ENCODE measurements at places on chromosomes 16 and 17.

GRCh38 chr16:57147381-57148221, 38.2 kb downstream of the PSME3IP1 start:
- peak overlapping the region; percentile 72 for H3K27ac ChIP-seq
- H3K36me3 ChIP-seq = peaks cover 14% of the 10 kb centered on the region
- H3K27me3 ChIP-seq = no peaks in the 10 kb centered on the region
- no peak overlapping the region for H3K4me3 ChIP-seq
- peaks cover 75% of the 10 kb centered on the region for H3K4me1 ChIP-seq

DNA sequence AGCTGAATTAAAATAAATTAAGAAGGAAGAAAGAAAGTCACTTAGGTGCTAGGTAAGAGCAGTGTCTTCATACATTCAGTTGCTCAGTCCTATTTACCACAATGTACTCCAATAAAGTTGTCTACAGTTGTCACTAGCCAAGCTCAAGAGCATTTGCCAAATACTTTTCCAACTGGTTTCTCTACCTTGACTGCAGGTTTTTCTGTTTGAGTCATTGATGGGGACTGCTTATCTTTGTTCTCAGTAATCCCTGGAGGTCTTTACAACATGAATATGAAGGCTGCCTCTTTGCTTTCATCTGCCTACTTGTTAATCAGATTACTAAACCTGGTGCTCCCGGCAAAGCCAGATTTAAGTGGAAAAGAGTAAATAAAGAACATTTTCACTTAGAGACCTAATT, 64.6 kb upstream of the CLEC18B start:
- H3K4me1 ChIP-seq = no peaks in the 10 kb centered on the region
- no peaks in the 10 kb centered on the region for H3K27me3 ChIP-seq

GRCh38 chr16:1613211-1613622, 1.1 kb downstream of the CRAMP1 start:
- H3K27ac ChIP-seq = no peak overlapping the region
- no peaks in the 10 kb centered on the region for H3K27me3 ChIP-seq
- peaks cover 13% of the 10 kb centered on the region for H3K36me3 ChIP-seq
- no peak for DNase-seq

GRCh38 chr16:549544-550263, 10.5 kb upstream of the PRR35 start:
- DNase-seq = no peak
- no peaks in the 10 kb centered on the region for H3K4me1 ChIP-seq
- H3K36me3 ChIP-seq = peaks cover 53% of the 10 kb centered on the region
- H3K27me3 ChIP-seq = no peaks in the 10 kb centered on the region
- H3K27ac ChIP-seq = no peak overlapping the region

DNA sequence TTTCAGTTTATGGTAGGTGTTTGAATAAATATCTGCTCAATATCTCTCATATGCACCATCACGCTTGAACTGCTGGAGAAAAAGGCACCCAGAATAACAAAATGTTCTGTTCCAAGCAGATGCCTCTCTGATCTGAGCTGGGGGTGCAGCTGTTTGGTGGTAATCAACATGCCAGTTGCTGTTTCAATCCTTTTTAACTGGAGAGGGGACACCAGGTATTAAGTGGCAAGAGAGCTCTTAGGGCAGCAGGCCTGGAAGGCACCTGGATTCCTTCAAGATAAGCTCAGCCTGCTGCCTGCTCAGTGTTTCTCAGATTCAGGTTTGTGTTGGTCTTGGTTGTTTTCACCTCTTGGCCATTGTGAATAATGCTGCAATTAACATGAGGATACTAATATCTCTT, 27.2 kb upstream of the VAT1L start:
- H3K4me3 ChIP-seq = no peak overlapping the region
- H3K36me3 ChIP-seq = no peaks in the 10 kb centered on the region
- no peak overlapping the region for H3K27ac ChIP-seq
- no peaks in the 10 kb centered on the region for H3K27me3 ChIP-seq
- no peak for DNase-seq

DNA sequence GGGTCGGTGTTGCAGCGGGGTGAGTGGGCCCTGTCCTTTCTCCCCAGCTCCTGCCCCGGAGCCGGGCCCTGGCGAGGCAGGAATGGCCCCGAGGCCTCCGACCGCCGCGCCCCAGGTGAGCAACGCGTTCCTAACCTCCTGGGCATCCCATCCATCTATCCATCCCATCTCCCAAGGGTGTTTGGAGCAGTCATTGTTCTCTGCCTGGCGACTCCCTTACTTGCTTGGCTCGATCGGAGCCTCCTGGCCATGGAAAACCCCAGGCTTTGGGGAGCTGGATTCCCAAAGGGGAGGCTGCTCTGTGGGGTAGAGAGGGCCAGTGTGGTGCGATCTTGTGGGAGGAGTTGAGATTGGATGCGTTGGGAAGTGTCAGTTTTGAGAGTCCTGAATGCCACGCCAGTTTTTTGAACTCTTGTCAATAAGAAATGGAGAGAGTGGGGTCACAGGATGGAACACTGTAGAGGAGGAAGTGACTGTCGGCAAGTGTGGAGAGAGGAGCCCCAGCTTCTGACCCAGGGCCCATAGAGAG, 684 bp downstream of the ZFP90 start:
- peaks cover 9% of the 10 kb centered on the region for H3K4me1 ChIP-seq
- DNase-seq = no peak
- peak overlapping the region; percentile 95 for H3K4me3 ChIP-seq

GRCh38 chr16:56697456-56698155, 15.3 kb downstream of the MT1X start:
- no peaks in the 10 kb centered on the region for H3K36me3 ChIP-seq
- no peak overlapping the region for H3K27ac ChIP-seq
- H3K27me3 ChIP-seq = no peaks in the 10 kb centered on the region
- H3K4me1 ChIP-seq = peaks cover 10% of the 10 kb centered on the region
- H3K4me3 ChIP-seq = no peak overlapping the region

DNA sequence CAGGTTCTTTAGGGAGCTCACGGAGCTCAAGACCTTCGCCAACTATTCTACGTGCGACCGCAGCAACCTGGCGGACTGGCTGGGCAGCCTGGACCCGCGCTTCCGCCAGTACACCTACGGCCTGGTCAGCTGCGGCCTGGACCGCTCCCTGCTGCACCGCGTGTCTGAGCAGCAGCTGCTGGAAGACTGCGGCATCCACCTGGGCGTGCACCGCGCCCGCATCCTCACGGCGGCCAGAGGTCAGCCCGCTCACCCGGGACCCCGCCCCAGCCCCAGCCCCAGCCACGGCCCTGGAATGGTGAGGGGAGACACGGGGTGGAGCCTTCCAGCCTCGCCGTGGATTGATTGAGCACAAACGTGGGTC, 13.5 kb downstream of the SARM1 start:
- peak; percentile 66 for DNase-seq
- H3K36me3 ChIP-seq = peaks cover 34% of the 10 kb centered on the region

DNA sequence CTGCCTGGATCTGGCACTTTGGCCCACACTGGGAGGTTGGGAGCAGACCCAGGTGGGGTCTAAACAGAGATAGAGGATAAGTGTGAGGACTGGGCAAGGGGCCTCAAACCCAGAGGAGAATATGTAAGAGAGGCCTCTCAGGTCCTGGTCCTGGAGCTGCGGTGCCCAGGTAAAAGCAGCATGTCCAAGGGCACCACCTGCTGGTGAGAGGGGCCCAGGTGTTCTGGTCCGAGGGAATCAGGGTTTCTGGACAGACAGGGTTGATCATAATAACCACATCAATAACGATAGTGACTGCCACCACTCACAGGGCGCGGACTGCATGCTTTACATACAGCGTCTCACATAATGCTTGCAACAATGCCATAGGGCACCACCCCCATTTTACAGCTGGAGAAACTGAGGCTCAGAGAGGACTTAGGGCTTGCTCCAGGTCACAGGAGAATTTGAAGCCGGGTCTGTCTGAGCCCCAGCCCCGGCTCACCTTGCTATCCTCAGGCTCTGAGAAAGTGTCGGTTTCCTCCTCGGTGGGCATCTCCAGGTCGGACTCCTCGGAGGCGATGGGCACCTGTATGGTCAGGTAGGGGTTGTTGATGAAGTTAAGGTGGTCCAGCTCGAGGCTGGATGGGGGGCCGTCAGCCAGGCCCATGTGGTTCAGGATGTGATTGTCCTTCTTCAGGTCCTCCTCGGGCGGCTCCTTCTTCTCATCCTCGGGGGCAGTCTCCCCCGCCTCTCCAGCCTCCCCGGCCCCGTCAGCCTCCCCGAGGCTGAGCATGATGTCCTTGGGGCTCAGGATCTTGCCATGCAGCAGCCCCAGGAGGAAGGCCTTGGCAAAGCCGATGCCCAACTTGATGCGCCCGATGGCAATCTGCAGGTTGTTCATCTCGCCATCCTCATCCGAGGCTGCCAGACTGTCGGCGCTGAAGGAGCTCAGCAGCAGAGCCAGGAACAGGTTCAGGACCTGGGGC, 19.1 kb upstream of the CD79B start:
- no peaks in the 10 kb centered on the region for H3K36me3 ChIP-seq
- no peaks in the 10 kb centered on the region for H3K27me3 ChIP-seq
- H3K4me1 ChIP-seq = peaks cover 9% of the 10 kb centered on the region
- DNase-seq = no peak
- H3K4me3 ChIP-seq = no peak overlapping the region
- H3K27ac ChIP-seq = no peak overlapping the region

DNA sequence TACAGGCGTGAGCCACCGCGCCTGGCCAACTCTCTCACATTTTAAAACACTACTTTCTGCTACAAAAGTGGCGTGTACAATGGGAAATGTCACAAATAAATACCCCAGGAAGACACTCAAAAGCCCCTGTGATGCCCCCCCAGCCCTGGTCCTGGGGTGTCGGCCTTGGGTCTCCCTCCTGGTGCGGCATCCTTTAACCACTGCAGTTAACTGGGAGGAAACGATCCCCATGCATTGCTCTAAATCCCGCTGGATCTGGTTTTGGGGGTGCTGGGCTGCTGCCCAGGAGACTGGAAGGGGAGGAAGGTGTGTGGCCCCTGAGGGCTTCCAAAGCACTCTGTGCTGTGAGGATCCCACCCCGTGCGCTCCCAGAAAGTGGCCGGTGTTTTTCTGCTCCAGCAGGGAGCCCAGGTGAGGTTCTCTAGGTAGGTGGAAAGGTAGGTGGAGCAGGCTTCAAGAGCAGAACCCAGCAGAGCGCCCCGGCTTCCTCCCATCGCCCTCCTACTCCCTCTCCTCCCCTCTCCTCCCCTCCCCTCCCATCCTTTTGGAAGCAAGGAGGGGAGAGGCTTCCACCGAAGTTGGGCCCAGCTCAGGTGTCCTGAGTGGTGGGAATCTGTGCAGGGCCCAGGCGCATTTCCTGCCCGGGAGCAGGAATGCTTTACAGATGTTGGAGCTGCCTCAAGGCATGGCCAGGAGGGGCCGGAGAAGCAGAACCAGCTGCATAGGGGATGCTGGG, 363.3 kb downstream of the SEC14L1 start:
- DNase-seq = no peak
- peaks cover 17% of the 10 kb centered on the region for H3K36me3 ChIP-seq
- H3K27ac ChIP-seq = no peak overlapping the region
- H3K4me1 ChIP-seq = no peaks in the 10 kb centered on the region
- H3K4me3 ChIP-seq = no peak overlapping the region

DNA sequence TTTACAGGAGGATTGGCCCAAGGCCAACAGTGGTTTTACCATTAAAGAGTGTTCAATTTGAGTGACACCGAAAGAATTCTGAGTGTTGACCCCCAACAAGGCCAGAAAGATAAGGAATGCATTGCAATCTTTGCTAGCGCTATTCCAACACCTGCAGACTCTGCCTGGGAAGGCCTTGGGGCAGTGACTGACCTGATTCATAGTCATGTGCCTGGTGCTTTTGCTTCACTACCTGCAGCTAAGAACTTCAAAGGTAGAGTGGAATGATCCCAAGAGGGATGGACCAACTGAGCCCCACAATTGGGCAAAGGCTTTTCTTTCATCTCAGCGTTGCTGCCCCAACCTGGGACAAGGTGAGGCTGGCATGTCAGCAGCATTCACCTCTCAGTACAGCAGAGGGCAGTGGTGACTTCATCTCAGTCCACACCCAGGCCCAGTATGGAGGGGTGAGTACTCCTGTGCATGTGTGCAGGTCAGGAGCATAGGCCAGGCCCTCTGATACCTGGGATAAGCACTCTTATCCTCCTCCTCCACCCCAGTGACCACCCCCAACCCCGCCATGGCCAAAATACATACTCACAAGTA, 149.6 kb upstream of the GNAO1 start:
- H3K4me3 ChIP-seq = no peak overlapping the region
- no peak for DNase-seq
- H3K4me1 ChIP-seq = no peaks in the 10 kb centered on the region
- H3K36me3 ChIP-seq = no peaks in the 10 kb centered on the region
- no peaks in the 10 kb centered on the region for H3K27me3 ChIP-seq

GRCh38 chr17:57834146-57834741, 15.6 kb downstream of the MRPS23 start:
- no peak for DNase-seq
- peaks cover 23% of the 10 kb centered on the region for H3K36me3 ChIP-seq
- no peaks in the 10 kb centered on the region for H3K27me3 ChIP-seq

DNA sequence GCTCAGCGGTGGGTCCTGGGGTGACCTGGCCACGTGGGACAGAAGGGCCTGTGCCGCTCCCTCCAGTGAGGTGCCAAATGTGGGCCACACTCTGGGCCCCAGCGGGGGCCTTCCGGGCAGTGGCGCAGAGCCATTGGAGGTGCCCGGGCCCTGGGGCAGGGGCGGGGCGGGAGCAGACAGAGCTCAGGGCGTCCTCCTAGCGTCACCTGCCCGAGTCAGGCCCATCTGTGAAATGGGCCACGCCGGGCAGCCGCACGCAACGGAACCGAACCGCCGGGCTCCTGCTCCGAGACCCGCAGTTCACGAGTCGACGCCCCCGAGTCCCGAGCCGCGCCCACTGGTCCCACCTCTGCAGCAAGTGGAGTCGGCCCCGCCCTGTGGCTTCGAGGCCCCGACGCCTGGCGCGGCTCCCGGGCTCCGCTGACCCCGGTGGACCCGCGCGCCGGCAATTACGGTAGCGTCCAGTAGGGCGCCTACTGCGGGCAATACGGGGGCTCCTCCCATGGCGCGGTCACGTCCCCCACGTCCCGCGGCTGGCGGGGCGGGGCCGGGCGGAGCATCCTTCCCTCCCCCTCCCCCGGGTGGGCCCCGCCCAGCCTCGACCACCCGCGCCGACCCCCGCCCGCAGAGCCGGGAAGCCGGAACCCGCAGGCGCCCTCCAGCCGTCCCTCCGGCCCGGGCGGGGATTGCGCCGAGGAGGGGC, 1.9 kb downstream of the SLC16A3 start:
- H3K27ac ChIP-seq = peak overlapping the region; percentile 96
- peak; percentile 93 for DNase-seq
- no peaks in the 10 kb centered on the region for H3K27me3 ChIP-seq
- no peaks in the 10 kb centered on the region for H3K36me3 ChIP-seq
- peak overlapping the region; percentile 78 for H3K4me3 ChIP-seq

Data from lower lobe of right lung (tissue), 2 donors.